CD4-positive, alpha-beta T cell treated with Interleukin-17A for 4 hours (primary cell): ENCODE measurements at places on chromosomes 7 and 10.

DNA sequence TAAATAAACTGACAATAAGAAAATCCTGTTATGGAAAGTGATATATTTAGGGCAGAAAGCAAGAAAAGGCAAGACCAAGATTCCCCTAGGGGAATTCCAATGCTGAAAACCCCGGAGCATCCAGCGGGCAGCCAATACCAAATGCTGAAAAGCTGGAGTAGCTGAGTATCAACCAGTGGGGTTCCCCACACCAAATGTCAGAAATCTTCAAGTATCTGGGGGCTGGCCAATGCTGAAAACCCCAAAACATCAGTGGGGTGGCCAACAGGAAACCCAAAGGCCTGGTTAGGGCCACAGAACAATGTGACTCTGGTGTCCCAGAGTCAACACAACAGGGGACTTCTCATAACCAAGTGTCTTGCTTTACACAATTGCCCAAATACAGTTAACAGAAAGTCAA lies 271.8 kb upstream of the CACNA2D1 start:
- DNase-seq = no peak

DNA sequence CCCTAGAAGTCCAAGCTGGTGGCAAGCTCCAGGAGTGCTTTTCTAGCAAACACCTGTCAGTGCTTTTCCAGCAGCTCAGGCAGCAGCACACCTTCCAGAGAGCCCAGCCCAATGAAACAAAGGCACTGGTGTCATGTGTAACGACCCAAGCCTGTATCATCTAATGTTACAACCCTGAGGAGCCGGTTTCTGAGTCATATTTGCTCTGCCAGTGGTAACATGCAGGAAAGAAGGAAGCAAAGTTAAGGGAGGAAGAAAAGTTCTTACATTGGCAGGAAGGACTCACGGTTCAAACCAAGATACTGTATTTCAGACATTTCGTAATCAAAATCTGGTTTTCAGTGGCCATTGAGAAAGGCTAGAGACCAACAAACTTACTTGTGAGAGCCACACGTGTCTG lies at the start of gene ANKRD22:
Gene ANKRD22 (minus strand): TSS at position 139 of the 400 bp plus-strand sequence. CDS start 237 bp downstream, outside the sequence.
- no peak for DNase-seq

GRCh38 chr7:69108097-69108496 lies 490.2 kb upstream of the AUTS2 start:
- DNase-seq = no peak

DNA sequence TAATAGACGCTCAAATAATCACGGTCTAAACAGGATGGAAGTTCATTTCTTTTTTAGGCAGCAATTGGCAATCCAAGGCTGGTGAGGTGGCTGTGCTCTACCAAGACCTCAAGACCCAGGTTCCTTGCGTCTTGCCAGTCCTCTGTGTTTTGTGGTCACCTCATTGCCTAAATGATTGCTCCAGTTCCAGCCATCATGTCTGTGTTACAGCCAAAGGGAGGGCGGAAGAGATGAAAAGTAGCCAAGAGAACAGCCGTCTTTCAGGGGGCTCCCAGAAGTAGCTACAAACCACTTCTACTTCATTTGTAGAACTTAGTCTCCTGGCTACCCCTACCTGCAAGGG lies 19.2 kb upstream of the C10orf67 start:
- DNase-seq = peak; percentile 22

DNA sequence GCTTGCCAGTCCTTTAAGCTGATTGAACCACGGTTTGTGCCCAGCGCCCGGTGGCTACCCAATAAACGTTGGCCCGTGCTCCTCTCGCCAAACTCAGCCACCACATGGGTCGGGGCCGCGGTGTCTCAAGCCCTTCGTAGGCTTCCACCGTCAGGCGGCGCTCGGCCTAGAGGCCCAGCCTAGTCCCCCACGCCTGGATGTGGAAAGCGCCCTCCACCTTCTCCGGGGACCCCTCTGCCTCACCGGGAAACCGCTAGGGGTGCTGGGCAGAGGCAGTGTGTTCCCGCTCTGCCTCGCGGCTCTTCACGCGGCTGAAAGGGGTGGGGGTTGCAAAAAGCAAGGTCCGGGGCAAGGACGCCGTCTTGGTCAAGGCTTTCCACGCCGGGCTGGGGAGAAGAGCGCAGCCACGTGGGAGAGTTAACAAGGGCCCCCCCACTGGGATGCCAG lies 29.8 kb downstream of the LEP start:
- no peak for DNase-seq

GRCh38 chr10:105070952-105071351 lies 429.9 kb downstream of the SORCS3 start:
- no peak for DNase-seq

- DNase-seq = no peak
These were observed 43.6 kb downstream of the MINDY4 start for GRCh38 chr7:30814700-30815387.

DNA sequence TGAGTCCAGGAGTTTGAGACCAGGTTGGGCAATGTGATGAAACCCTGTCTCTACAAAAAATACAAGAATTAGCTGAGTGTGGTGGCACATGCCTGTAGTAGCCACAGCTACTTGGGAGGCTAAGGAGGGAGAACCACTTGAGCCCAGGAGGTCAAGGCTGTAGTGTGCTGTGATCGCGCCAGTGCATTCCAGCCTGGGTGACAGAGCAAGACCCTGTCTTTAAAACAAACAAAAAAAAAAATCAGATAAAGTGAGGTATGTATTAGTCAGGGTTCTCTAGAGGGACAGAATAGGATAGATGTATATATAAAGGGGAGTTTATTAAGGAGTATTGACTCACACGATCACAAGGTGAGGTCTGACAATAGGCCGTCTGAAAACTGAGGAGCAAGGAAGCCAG lies 101.5 kb upstream of the GPR26 start:
- DNase-seq = no peak

DNA sequence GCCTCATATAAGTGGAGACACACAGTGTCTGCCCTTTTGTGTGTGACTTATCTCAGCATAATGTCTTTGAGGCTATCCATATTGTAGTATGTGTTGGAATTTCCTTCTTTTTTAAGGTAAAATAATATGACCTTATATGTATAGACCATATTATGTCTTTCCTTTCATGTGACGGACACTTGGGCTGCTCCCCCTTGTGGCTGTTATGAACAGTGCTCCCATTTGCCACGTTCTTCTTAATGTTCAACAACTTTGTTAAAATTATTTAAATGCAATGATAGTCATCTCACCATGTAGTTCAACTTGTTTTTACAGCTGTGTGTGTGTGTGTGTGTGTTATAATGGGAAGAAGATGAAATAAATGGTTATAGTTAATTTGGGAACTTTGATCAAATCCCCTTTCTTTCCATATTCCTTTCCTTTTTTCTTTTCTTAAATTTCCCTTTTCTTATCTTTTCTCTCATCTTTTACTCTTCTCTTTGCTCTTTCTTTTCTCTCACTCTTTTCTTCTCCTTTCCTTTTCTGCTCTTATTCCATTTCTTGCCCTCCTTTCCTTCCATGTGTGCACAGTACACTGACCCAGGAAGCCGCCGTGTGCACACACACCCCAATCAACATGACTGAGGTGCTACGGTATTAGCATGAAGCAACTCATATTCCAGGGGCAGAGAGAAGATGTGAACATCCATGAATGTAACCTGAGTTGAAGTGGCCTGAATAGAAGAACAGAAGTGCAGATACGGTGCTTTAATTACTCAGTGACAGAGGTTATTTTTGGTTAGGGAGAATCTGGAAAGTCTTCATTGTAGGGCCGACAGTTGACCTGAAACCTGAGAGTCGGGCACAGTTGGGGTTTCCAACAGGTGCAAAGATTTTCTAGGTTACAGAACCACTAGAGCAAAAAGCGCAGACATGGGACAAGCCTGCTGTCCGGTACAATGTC lies 596.6 kb downstream of the SDK1 start:
- DNase-seq = peak; percentile 64

DNA sequence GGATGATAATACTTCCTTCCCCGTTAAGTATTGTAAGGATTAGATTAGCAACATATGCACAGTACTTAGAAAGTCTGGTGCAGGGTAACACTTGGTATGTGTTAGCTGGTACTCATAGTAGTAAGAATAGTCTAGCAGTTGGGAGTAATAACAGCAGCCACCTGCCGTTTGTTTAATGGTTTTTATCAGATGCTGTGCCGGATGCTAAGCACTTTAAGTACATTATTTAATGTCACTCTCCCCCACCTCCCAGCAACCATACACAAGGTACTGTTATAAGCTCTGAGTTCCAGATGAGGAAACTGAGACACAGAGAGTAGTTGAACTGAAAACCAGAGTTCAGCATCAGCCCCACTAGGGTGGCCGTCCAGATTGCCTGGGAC lies 60.1 kb downstream of the ZMIZ1 start:
- DNase-seq = no peak

DNA sequence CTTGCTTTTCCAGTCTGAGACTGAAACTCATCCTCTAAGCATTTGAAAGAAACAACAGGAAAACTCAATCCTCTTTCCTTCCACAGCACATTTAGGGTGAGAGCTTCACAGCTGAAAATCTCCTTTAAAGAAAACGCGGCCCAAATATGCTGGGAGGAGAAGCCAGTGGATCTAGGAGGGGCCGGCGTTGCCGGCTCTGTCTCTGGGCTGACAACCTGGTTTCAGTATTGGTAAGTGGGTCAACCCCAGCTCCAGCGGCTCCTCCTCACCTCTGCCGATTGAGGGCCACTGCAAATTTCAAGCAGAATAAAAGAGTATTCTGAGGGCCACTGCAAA lies 75.3 kb upstream of the CPXM2 start:
- no peak for DNase-seq

DNA sequence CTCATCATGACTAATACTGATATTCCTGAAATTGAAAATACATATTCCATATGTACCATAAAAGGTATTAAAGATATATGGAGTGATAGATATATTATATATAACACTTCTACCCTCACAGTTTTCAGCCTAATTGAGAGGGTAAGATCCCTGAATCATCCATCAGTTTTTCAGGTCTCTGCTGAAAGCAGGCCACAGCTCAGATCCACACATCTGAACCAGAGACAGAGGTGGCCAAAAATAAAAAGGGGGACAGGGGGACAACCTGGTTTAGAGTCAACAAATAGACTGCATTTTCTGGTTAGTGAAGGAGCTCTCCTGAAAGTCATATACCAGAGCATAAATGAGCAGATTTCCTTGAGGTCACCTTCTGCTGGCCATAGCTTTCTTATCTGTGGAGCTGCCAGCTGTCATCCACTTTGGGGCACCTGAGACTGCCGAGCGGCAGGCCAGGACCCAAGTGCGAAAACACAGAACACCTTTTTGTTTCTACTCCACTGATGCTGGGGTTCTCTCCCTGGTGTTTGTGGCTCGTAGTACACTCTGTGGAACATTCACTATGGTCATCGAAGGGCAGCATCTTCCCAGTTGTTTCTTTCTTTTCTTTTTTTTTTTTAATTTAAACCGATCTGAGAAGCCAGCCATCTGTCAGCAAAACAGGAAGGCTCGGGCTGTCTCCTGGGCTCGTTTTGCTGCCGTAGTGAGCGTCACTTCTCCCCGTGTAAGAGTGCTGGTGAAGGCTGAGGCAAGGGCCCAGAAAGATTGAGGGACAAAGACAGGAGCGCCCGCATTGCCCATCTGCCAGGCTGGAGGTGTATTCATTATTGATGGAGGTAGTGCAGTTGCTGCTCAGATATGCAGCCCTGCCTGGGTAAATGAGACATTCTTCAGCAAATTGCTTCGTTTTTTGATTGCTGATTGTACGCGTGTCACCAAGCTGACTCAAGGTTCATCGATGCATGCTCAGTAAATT lies 13.5 kb downstream of the IKZF1 start:
- DNase-seq = peak; percentile 69

DNA sequence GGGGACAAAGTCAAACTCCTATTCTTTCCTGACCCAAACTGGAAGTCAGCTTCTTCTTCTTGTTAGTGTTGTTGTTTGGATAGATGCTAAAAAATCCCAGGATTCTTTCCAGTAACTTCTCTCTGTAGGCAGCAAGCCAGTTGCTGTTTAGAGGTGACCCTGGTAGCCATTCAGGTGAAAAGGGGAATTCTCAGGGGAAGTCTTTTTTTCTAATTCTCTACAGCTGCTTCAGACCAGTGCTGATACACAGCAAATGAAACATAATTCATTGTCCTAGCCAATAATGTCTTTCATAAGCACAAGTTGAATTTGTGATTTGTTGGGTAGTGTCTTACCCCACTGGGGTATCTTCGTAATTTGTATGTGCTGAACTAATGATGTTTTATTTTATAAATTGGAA lies 357.3 kb downstream of the BBS9 start:
- DNase-seq = no peak

- DNase-seq = no peak
These were observed 43.2 kb downstream of the MTURN start for GRCh38 chr7:30177965-30178364.

DNA sequence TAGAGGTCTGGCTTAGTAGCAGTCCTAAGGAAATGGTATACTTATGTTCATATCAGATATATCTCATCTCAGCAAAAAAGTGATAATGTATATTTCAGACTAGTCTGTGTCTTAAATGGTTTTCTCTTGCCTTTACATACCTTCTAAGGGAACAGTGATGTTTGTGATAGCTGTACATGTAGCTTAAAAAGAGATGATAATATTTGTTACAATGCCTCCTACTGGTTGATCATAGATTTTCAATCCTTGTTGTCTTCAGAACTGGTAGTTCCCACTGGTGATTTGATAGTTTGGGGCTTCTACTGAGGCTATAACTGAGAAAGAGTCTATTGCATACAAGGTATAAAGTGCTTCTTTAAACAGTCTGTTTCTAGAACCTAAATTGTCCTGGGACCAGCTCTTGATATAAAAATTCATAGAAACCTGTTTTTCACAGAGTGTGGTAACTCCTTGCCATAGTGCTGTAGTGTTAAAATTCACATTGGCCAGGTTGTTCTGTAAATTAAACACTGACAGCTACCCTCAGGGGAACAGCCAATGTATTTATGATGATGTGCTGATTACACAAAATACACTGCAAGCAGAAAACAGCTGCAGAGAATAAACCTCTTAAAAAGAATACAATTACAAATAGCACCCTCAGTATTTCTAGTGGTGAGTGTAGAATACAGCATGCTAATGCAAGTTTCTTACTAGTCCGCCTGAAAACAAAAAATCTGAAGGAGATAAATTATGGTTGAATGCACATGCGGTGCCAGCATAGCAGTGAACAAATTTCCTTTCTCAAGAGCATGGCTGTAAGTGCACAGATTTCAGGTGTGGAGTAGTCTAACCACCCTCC lies 90.3 kb downstream of the BTRC start:
- DNase-seq = no peak

- DNase-seq = no peak
These were observed 42.1 kb upstream of the TMEM196 start for GRCh38 chr7:19815546-19815945.

DNA sequence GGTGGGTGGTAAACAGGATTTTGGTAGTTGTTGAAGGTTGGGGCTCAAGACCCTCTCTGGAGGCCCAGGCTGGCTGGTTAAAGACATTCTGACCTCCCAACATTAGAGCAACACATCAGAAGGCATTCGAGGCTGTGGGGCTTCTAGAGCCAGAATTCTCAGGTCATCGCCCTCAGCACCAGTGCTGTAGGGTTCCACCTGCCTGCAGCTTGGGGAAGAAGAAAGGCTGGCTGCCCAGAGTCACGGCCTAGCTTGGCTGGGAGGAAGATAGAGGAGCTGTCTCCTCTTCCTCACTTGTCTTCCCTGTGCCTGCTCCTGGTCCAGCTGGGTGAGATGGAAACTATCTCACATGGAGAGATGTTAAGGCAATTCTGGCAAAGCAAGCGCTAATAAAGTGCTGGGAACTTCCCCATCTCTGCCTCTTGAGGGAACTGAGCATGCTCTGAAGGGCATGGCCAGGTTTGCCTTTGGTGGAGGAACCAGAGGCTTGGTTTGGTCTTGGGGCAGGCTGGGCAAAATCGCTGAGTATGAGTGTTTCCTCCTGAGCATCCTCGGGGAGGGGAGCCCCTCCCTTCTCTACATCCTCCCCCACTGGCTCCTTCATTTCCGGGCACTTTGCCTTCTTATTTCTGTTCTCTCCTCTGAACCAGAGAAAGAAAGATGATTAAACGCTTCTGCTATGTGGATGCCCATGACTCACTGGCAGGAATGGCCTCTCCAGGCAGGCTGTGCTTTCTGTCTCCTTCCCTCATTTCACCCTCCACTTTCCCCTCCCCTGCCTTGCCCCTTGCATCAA lies 509.0 kb upstream of the PODXL start:
- DNase-seq = no peak
